ENCODE measurements at places on chromosomes 7 and 10. TPM values are rescaled to one million over a fixed set of nuclear protein-coding genes. Genes with fewer than 3 reads are reported as not detected.

MALRD1 gene
- not detected for polyA plus RNA-seq

OR9A2 gene
- not detected for polyA plus RNA-seq

KNDC1 gene
- 1.4 TPM for polyA plus RNA-seq

DNA sequence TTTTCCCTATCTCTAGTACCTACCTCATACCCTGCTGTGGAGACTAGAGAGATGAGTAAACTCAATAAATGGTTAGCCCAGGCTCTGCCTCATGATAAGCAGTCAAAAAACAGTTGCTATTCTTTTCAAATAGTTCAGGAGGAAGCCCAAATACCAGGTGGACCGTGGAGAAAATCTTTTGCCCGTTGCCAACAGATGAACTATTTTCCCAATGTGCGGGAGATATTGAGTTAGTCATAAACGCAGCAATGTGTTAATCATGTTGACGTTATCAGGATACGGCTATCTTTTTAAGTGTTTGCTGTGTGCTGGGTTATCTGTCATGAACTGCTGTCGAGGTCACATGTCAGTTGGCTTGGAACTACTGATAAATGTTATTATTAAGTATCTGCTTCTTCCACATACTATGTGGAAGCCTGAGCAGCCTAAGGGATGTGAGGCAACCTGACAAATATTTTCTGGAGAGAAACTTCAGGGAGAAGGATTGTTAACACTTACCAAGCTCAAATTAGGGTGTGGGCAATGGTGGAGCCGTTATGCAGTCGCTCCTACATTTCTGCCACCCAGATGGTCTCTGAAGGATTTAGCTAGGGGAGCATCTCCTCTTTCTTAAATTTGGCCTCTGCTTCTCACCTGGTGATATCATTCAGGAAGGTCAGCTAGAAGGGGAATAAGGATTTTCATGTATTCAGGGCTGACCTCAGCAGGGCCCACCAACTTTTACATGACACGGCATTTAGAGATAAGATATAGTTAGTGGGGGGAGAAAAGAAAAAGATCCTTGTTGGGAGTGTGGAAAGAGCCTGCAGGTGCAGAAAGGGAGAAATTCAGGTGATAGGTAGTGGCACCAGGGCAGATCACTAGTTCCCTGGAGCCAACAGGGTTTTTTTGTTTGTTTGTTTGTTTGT is 33.5 kb upstream of the SLC26A3 start:
- H3K4me1 ChIP-seq: peaks cover 7% of the 10 kb centered on the region
- no peak overlapping the region for H3K27ac ChIP-seq
- H3K4me3 ChIP-seq: no peak overlapping the region
- peak; percentile 53 for DNase-seq
- peaks cover 4% of the 10 kb centered on the region for H3K27me3 ChIP-seq

DNA sequence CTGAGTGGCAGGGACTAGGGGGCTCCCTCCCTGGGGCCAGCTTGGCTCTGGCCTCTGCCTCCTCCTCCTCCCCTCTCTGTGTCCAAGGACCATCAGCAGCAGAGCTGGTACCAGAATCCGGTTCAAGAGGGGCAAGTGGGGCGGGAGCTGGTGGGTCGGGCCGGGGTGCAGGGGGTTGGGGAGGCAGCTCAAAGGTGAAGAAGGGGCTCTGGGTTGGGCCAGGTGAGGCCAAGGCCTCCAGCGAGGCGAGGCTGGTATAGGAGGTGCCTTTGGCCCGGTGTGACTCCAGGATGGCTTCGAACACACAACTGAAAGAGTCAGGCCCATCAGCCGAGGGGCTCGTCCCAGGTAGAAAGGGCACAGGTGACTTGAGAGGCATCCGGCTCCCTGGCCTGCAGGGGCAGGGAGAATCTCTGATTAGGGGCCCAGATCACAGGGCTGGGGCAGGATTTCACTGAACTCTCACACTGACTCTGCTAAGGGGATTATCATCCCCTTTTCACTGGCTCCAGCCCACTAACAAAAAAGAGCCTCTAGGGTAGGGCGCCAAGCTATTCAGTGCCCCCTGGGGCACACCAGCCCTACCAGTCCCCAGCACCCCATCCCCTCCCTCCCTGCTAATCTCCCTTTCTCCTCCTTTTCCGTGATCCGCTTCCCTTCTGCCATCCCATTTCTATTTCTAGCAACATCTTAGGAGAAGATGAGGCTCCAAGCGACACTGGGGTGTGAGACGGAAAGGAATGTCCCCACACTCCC is 4.6 kb downstream of the PSD start:
- H3K4me3 ChIP-seq: no peak overlapping the region
- no peaks in the 10 kb centered on the region for H3K36me3 ChIP-seq
- H3K27ac ChIP-seq: no peak overlapping the region
- no peak for DNase-seq
- H3K27me3 ChIP-seq: no peaks in the 10 kb centered on the region

KIAA1549 gene
- 3.6 TPM for polyA plus RNA-seq

GRCh38 chr7:83394776-83395175 is 232.1 kb upstream of the PCLO start:
- no peak overlapping the region for H3K4me3 ChIP-seq
- no peaks in the 10 kb centered on the region for H3K4me1 ChIP-seq
- H3K27me3 ChIP-seq: no peaks in the 10 kb centered on the region
- no peaks in the 10 kb centered on the region for H3K36me3 ChIP-seq
- no peak for DNase-seq

CLCN1 gene
- polyA plus RNA-seq: 0.12 TPM

DNA sequence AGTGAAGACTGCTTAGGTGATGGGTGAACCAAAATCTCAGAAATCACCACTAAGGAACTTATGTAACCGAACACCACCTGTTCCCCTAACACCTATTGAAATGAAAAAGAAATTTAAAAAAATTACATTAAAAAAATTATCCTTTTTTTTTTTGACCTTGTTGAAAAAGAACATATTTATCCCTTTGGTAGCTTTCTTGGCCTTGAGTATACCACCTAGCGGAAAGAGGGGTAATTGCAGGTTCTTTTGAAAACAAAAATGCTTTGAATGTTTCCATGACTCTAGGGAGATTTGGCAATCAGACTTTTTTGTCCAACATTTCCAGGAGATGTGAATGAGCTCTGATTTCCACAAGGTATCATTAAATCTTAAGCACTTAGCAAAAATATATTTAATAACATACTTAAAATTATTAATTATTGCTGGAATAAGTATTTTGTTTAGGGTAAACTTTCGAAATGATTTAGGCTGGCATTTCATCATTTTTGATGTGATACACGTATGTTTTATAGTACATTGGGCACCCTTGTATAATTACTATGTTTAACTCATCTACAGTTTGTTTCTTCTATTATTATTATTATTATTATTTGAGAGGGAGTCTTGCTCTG is 47.0 kb upstream of the ELMO1 start:
- no peaks in the 10 kb centered on the region for H3K27me3 ChIP-seq
- no peak overlapping the region for H3K27ac ChIP-seq
- no peaks in the 10 kb centered on the region for H3K36me3 ChIP-seq
- no peaks in the 10 kb centered on the region for H3K4me1 ChIP-seq
- peak; percentile 63 for DNase-seq

DNA sequence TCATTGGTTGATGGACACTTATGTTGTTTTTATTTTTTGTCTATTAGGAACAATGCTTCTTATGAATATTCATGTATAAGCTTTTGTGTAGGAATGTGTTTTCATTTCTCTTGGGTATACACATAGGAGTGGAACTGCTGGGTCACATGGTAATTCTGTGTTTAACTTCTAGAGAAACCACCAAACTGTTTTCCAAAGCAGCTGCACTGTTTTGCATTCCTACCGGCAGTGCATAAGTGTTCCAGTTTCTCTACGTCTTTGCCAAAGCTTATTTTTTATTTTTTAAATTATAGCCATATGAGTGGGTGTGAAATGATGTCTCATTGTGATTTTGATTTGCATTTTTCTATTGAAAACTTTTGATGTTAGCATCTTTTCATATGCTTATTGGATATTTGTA is 51.3 kb downstream of the ADK start:
- H3K27me3 ChIP-seq: no peaks in the 10 kb centered on the region
- H3K27ac ChIP-seq: no peak overlapping the region

- H3K27me3 ChIP-seq: no peaks in the 10 kb centered on the region
- no peak overlapping the region for H3K27ac ChIP-seq
- H3K4me3 ChIP-seq: no peak overlapping the region
Observed at GRCh38 chr10:47181052-47181849, 118.7 kb upstream of the GDF10 start.

- no peak overlapping the region for H3K27ac ChIP-seq
- peaks cover 89% of the 10 kb centered on the region for H3K27me3 ChIP-seq
- 0 out of 2 replicates have a peak overlapping the region, but pooled peaks have one; percentile 22 for H3K4me3 ChIP-seq
- H3K4me1 ChIP-seq: no peaks in the 10 kb centered on the region
Observed at GRCh38 chr10:117167346-117167788, 29.3 kb upstream of the VAX1 start.

DNA sequence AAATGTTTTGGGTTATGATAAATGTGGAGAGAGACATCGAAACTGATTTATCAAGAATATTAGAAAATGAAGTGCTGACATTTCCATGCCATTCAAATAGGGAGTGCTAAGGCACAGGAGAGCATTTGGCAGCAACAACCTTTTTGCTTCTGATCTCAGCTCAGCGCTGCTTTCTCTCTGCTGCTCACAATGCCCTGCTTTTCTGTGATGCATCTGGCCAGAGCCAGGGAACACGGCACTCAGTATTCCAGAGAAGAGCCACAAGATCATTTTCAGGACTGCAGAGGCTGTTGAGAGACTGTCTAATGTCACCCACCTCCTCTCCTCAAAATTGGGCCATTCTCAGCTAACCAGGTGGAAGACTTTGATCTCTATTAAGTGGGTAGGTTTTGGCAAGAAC is 28.1 kb downstream of the INSYN2A start:
- H3K4me3 ChIP-seq: no peak overlapping the region
- no peaks in the 10 kb centered on the region for H3K27me3 ChIP-seq
- no peak for DNase-seq

MYL10 gene
- polyA plus RNA-seq: not detected

DNA sequence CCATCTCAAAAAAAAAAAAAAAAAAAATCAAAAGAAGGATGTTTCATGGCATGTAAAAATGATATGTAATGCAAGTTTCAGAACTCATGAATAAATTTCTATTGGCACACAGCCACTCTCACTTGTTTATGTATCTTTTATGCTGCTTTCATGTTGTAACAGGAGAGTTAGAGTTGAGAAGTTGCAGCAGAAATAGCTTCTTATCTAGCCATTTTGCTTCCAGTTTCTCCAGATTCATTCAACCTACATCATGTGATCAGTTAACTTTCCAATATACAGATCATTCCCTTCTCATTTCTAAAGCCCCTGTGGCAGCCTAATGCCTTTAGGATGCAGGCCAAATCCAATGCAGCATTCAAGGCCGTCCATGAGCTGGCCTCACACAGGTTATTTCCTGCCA is 30.4 kb downstream of the ZNF786 start:
- no peak for DNase-seq
- H3K4me1 ChIP-seq: no peaks in the 10 kb centered on the region
- H3K27ac ChIP-seq: no peak overlapping the region
- no peaks in the 10 kb centered on the region for H3K27me3 ChIP-seq
- no peaks in the 10 kb centered on the region for H3K36me3 ChIP-seq

- peaks cover 7% of the 10 kb centered on the region for H3K4me1 ChIP-seq
- no peak for DNase-seq
- no peaks in the 10 kb centered on the region for H3K27me3 ChIP-seq
- peaks cover 45% of the 10 kb centered on the region for H3K36me3 ChIP-seq
- H3K27ac ChIP-seq: no peak overlapping the region
Observed at GRCh38 chr7:47400741-47401206, 181.1 kb downstream of the TNS3 start.

DNA sequence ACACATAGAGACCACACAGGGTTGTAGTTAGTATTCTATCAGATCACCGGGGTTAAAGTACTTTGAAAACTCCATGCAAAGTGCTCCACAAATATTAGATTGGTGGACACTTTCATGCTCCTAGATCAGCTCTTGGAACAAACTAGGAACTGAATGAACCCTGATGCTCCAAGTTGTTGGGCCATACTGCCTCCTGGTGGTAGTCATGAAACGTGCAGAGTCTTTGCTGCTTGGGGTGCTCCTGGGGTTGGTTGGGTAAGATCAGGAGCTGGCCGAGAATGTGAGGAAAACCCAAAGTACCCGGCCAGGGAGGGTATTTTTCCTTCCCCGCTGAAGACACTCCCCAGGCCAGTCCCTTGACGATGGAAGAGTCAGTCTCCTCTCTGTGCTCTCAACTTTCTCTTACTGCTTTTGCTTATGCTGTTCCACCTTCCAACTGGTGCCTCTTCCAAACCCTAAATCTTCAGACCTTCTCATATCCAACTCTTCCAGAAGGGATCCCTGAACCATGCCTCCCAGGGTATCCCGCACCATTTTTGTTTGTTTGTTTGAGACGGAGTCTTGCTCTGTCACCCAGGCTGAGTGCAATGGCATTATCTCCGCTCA is 918 bp upstream of the RPEL1 start:
- H3K4me1 ChIP-seq: peaks cover 3% of the 10 kb centered on the region
- no peaks in the 10 kb centered on the region for H3K27me3 ChIP-seq
- H3K36me3 ChIP-seq: no peaks in the 10 kb centered on the region
- H3K27ac ChIP-seq: no peak overlapping the region
- no peak overlapping the region for H3K4me3 ChIP-seq
- DNase-seq: peak; percentile 80

- H3K4me3 ChIP-seq: no peak overlapping the region
- no peak overlapping the region for H3K27ac ChIP-seq
- no peaks in the 10 kb centered on the region for H3K36me3 ChIP-seq
- no peaks in the 10 kb centered on the region for H3K27me3 ChIP-seq
- no peaks in the 10 kb centered on the region for H3K4me1 ChIP-seq
Observed at GRCh38 chr7:93715234-93715633, 140.7 kb upstream of the CALCR start.

GRCh38 chr7:98569691-98570337 is 47.3 kb upstream of the NPTX2 start:
- no peak for DNase-seq
- peak overlapping the region; percentile 17 for H3K27ac ChIP-seq
- no peaks in the 10 kb centered on the region for H3K27me3 ChIP-seq
- H3K4me3 ChIP-seq: no peak overlapping the region

DNA sequence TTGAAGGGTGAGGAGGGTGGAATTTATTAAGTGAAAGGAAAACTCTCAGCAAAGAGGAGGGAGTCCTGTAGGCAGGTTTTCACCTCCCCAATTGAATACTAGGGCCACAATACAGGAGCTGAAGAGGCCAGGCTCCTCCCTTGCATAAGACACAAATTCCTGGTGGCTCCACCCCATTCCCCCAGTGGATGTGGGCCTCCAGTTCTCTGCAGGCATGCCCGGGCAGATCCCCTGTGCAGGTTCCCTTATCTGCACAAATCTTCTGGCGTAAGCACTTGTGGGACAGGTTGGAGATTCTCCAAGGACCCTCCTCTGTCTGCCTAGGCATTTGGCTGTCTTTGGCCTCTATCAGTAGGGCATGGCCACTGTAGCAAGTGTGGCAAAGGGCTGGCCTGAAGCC is 847.1 kb upstream of the MBL2 start:
- H3K4me3 ChIP-seq: no peak overlapping the region
- no peaks in the 10 kb centered on the region for H3K4me1 ChIP-seq
- no peak for DNase-seq

ATOH7 gene
- 0.12 TPM for polyA plus RNA-seq

LHFPL3 gene
- not detected for polyA plus RNA-seq

GRCh38 chr7:28423918-28424514 is 11.7 kb downstream of the CREB5 start:
- H3K4me1 ChIP-seq: no peaks in the 10 kb centered on the region
- H3K36me3 ChIP-seq: no peaks in the 10 kb centered on the region
- no peaks in the 10 kb centered on the region for H3K27me3 ChIP-seq
- H3K4me3 ChIP-seq: no peak overlapping the region
- H3K27ac ChIP-seq: no peak overlapping the region
- no peak for DNase-seq

MYH16 gene
- 0.41 TPM for polyA plus RNA-seq

- peak overlapping the region; percentile 92 for H3K4me3 ChIP-seq
- H3K4me1 ChIP-seq: peaks cover 19% of the 10 kb centered on the region
- no peak for DNase-seq
- no peaks in the 10 kb centered on the region for H3K36me3 ChIP-seq
- H3K27ac ChIP-seq: peak overlapping the region; percentile 93
Observed at GRCh38 chr10:33337326-33337957, 3.0 kb upstream of the NRP1 start.
